ENCODE measurements at places on chromosomes 2 and 18. TPM values are rescaled to one million over a fixed set of nuclear protein-coding genes. Genes with fewer than 3 reads are reported as not detected.

GRCh38 chr2:50556934-50557575 lies 474.9 kb downstream of the NRXN1 start:
- DNase-seq = no peak

DNA sequence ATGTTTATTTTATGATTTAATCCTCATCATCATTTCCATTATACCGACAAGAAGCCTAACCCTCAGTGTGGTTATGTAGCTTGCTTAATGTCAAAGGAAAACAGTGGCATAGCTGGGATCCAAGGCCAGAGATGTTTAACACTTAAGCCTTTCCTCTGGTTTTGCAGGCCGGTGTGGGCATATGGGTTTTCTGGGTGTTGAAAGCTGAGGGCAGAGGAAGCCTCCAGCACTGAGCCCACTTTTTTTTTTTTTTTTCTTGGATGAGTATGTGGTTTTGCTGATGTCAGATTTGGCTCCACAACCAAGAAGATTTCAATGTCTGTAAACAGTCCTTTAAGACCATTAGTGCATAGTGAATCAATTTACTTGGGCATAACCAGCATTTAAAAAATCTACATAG lies 41.3 kb downstream of the LHCGR start:
- DNase-seq = no peak

- DNase-seq = no peak
Observed at GRCh38 chr2:8046849-8047248, 635.0 kb upstream of the ID2 start.

DNA sequence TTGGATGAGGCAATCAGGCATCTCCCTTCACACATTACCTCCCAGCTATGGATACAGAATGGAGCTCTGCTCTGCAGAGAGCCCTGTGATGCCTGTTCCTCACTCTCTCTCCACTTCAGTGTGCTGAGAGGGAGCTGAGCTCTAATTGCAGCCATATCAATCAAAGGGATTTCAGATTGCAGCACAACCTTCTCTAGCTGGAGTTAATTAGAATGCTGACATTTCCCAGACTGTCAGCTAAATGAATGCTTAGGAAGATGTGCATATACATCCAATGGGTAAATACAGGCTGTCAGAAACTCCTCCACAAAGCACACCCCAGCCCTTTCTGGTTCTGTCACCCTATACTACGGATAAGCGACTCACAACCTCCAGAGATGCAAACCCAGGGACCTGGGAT lies 402.6 kb downstream of the EIPR1 start:
- DNase-seq = peak; percentile 33

The CARF gene
- polyA plus RNA-seq = 11.1 TPM

The SIGLEC15 gene
- 0.47 TPM for polyA plus RNA-seq

The CIB4 gene
- polyA plus RNA-seq = 0.27 TPM

- peak; percentile 30 for DNase-seq
Observed at GRCh38 chr2:24871852-24872333, 48.1 kb downstream of the ADCY3 start.

DNA sequence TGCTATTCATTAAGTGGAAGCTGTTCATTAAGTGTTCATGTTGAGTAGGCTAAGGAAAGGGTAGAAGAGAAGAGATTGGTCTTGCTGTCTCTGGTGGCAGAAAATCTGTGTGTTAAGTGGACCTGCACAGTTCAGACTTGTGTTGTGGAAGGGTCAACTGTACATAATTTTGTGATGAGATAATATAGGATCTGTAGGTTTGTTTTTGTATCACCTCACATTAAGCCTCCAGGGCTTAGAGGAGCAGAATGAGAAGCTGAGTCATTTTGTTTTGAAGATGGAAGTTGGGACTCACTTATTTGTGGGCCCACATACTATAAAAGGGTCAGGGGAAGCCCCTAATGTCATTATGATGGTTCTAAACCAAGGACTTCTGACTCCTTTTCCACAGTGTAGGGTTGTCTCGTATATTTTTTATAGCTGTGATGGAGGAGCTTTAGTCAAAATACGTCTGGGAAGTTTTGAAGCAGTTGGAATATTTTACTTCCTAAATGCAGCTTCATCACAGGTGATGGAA lies 18.2 kb downstream of the PMS1 start:
- no peak for DNase-seq

DNA sequence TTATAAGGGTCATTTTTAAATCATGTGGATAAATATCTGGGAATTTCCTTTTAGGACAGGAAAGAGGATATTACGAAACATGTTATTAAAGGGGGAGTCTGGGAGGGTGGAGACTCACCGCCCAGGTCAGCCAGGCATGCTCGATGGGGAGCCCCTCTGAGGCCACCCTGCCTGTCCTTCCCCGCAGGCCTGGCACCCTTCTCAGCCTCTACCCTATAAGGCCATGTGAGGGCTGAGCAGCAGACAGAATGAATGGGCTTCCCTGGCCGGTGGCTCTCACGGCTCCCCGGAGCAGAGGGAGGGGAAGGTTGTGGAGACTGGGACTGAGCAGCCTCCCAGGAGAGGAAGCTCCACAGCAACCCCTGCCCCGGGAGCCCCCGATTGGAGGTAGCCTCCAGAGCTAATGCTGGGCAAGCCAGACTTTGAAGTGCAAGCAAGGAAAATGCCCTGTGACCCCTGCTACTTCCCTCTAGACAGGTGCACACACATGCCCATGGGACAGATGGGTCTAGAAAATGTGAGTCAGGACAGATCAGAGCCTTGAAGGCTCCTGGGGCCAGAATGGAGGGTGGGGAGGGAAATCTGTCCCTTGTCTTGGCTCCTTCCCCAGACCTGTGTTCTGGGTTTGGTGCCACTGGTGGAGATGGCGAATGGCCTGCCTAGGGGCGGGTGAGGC lies 13.2 kb upstream of the ARMC9 start:
- no peak for DNase-seq

The STARD6 gene
- not detected for polyA plus RNA-seq

The IGFBP2 gene
- 259 TPM for polyA plus RNA-seq

DNA sequence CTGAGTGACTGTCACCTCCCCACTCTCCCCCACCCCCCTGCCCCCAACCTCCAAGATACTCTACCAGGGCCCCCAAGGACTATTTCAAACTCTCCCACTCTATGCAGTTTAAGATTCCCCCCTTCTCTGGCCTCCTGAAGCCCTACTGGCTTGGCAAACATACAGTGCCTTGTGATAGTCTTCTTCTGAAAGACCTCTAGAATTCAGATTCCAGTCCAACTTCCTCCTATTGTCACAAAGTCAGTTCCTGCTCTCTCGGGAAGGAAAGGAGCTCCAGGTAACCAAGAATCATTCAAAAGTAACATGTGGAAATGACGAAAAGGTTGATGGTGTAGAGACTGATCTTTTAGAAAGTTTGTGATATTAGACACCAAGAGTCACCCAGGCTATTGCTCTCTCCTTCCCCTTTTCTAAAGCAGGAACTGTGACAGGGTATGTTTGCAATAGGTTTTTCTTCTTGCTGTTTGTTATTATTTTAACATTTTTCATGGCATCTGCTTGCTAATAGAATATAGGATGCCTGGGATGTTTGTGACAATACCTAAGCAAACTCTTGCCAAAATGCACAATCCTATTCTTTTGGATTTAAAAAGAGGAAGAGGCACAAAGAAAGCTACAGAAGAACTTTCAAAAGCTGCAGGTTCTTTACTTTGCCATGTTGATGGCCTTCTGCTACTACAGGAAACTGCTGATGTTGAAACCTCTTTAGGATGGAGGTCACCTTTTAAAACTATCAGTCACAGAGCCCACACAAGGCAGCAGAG lies 93.5 kb upstream of the MGAT4A start:
- DNase-seq = no peak

The ORC4 gene
- polyA plus RNA-seq = 59.7 TPM

GRCh38 chr2:175446201-175446600 lies 264.7 kb upstream of the ATP5MC3 start:
- DNase-seq = no peak

- DNase-seq = no peak
Observed at GRCh38 chr2:113739849-113740248, 16.6 kb downstream of the SLC35F5 start.

The DIPK1C gene
- 57.2 TPM for polyA plus RNA-seq

- no peak for DNase-seq
Observed at GRCh38 chr2:164496881-164497280, 124.4 kb downstream of the GRB14 start.

GRCh38 chr2:71685073-71685848 lies 231.9 kb downstream of the DYSF start:
- no peak for DNase-seq

DNA sequence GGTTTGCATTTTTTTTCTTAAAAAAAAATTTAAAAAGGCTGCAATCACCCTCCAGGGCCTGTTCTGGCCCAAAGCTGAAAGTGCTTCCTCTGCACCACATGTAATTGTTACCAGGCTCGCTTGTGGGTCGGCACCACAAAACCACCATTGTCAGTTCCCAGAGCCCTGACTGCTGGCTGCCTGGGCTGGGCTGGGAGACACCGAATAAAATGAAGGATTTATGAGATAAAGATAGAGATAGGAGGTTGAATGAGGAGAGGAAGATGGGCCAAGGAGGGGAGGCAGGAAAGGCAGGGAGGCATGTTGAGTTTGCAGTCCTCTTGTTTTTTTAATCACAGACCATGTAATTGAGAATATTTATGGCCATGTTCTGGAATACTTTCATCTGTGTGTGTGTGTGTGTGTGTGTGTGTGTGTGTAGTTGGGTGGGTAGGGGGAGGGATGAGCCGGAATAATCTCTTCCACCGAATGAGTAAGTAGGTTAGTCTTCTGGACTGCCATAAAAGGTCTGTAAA lies 14.7 kb downstream of the NRP2 start:
- DNase-seq = no peak

GRCh38 chr18:76963936-76964335 lies 141.6 kb downstream of the ZNF236 start:
- no peak for DNase-seq

The SLC5A7 gene
- polyA plus RNA-seq = 11.3 TPM

- DNase-seq = no peak
Observed at GRCh38 chr2:74910245-74910644, 48.2 kb upstream of the POLE4 start.

DNA sequence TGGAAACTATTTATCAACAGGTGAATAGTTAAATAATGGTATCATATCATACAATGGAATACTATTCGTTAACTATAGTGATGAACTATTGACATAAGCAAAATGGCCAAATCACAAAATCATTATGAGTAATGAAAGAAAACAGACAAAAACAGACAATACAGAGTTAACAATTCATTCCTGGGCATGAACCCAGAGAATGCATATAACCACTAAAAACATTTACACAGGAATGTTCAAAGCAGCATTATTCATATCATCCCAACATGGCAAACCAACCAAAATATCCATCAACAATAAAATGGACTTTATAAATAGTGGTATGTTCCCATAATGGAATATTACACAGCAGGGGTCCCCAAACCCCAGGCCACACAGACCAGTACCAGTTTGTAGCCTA lies 131.2 kb upstream of the CYP1B1 start:
- no peak for DNase-seq

DNA sequence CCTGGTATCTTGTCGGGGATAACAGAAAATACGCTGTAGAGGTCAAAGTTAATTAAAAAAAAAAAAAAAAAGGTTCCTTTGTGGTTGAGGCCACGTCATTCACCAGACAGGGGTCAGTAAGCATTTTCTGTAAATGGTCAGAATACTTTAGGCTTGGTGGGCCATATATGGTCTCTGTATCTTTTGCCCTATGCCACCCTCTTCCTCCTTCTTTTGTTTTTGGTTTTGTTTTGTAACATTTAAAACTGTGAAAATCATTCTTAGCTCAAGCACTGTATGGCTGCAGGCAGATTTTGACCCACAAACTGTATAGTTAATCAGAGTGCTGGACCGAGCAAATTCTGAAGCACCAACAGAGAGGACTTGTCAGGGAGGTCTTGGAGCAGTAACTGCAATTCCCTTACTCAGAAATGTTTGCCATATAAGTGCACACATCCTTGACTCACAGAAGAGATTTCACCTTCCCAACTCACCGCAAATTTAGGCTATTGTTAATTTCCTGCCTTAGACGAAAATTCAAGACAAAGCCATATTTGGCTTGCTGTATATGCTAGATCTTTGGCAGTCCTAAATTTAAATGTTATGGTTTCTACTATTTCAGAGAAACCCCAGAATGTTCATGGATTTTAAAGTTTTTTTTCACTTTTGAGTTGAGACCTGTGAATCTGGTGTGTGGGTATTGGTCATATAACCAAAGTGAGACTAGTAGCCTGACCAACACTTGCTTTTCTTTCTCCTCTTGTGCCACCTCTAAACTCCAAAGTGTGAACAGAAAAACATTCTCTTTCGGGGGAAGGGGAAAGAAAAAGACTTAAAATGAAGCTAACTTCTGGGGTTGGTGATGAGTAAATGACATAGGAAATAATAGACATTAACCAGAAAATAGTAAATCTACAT lies 65.4 kb downstream of the DOCK10 start:
- no peak for DNase-seq

The CD8B gene
- polyA plus RNA-seq = 2.7 TPM

DNA sequence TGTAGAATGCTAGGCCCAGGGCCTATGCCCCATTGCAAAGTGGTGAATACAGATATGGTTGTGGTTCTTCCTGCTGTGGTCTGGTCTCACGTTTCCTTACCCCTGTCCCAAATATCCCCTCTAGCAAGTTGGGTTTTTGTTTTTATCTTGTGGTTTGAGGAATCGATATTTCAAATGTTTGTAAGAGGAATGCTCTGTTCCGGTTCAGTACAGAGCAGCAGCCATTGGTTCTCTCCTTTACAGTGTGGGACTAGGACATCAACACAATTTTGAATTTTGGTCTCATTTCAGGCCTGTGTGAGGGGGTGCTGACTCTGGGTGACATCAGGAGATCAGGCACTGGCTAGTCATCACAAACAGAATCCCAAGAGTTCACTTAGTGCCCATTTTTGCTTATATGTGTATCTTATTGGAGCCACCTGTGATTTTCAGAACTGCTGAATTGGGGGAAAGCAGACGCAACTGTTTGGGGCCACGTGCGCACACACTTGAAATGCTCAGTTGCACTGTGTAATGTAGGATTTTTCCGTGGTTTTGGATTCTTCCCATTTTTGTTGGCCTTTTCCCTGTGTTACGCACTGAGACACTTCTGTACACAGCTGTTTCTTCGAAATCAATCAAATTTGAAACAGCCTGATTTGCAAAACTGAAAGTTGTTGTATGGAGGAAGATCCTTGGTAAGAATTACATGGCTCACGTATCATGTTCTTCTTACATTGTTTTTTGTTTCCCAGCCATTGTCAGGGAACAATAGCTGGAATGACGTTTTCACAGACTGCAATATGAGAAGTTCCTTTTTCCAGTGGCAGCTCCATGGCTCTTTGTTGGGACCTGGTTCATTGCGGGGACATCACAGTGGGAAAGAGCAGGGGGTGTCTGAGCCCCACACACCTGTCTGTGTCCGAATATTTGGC lies 8.6 kb downstream of the SH3BP4 start:
- no peak for DNase-seq

- peak; percentile 12 for DNase-seq
Observed at GRCh38 chr2:198706476-198707082, 751.2 kb downstream of the SATB2 start.
